ENCODE measurements at places on chromosomes 5 and 9.

- no peak for DNase-seq
Measured at GRCh38 chr9:97309260-97309659, 1.8 kb downstream of the CCDC180 start.

DNA sequence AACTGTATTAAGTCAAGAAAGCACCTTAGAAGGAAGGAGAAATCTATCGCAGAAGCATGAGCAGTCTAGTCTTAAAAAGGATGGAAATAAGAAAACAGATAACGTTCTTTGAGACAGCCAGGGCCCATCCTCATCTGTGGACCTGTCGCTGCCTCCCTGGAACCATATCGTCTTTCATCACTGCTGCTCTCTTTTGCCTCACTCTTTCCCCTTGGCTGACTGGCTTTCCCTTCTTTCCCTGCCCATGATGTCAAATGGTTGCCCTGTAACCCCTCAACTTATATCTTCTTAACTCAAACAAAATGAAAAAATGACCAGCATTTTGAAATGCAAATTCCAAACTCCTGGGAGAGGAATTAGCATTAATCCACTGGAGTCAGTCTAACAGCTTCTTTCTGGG is 299.8 kb downstream of the GABRB2 start:
- DNase-seq = no peak

DNA sequence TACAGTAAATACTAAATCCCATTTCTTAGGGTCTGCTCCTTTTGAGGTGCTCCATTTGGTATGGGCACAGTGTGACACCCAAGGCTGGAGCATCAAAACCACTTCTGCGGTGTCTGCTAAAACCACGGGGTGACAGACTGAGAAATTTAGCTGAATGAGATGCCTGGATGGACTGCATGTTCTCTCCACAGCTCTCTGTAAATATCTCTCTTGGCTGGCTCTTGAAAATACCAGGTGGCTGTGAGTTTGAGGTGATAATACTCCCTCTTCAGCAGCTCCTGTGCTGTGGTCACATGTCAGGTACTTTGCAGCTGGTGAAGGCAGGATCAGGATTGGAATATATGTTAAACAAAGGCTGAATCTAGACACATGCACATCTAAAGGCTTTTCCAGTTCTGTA is 93.7 kb upstream of the SIMC1 start:
- no peak for DNase-seq

- DNase-seq = no peak
Measured at GRCh38 chr5:135718651-135719050, 115.8 kb upstream of the SLC25A48 start.

DNA sequence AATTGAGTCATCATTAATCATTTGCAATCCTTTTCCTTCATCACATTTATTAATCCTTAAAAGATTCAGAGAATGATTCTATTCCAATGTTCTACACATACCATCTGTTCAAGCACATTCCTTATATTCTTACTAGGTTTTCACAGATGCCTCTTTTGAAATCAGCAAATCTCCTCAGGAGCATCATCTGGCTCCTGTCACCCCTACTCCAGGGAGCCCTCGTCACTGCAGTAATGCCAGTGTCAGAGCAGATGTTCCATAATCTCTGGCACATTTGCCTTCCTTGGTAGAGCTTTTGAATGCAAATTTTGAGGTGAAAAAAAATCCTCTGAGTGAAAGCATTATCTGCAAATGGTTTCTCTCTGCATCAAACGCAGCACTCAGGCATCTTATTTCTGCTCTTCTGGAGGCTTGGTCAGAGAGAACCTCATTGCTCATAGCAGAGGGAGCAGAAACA is 7.6 kb upstream of the KCNV2 start:
- no peak for DNase-seq

- DNase-seq = no peak
Measured at GRCh38 chr5:32711362-32711680, 200 bp downstream of the NPR3 start.

DNA sequence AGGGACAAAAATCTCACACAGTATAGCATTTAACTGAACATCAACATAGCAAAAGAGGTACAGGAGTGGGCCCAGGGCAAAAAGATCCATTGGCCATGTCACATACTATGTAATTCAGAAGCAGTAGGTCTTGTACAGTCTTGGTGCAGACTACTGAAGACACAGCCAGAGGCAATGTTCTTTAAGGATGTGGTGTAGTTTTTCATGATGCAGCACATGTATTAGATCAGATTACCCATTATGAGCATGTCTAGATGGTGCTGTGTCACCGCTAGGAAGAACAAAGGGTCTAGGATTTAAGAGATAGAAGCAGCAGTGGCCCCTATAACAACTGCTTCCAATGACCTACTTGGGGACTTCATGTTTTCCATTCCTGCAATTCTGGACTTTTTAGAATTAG is 610.4 kb upstream of the MEF2C start:
- DNase-seq = no peak

DNA sequence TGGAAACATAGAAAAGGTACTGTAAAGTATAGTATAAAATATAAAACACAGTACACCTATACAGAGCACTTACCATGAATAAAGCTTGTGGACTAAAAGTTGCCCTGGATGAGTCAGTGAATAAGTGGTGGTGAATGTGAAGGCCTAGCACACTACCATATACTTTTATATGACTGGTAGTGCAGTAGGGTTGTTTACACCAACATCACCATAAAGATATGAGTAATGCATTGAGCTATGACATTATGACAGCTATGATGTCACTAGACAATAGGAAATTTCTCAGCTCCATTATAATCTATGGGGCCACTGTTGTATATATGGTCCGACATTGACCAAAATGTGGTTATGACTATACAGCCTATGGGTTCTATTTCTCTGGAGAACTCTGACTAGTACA is 291.8 kb upstream of the ACTBL2 start:
- no peak for DNase-seq
